ENCODE measurements at places on chromosomes 1 and 21.
A peak's percentile ranks its signal among the peaks of the same experiment; 100 is the strongest.

DNA sequence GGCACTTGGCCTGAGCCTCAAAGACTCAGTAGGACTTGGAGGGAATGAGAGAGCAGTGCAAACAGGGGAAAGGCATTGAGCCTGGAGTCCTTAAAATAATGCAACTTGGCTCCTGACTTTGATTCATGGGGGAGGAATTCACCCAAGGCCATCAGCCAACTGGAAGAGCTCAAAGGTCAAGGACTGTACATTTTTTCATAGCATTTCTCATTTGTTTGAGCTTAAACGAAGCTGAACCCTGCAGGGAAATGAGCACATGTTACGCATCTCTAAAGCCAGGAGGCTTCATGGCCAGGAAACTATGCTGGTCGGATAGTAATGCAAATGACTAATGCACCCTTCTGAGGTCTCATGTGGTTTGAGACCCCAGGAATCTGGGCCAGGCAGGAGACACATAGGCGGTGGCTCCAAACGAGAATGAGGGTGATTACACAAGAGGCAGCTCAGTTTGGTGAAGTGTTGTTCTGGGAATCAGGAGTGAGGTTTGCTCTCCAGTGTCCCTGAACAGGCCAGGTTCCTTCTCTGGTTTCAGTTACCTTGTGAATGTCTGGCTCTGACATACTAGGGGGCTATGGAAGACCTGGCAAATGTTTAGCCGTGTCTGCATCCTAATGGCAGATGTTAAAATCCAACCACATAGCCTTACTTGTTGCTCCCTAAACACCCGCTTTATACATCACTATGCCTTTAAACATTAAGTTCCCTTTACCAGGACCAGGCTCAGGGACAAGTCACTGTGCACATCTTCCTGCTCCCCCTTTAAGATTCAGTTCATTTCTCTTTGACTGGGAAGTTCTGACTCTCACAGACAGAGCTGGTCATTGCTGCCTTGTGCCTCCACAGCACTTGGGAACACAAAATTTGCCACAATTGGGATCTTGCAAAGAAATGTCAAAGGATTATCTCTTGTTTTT lies 503.9 kb upstream of the USP24 start:
- no peak for DNase-seq

GRCh38 chr1:201355471-201355870 lies 22.0 kb downstream of the TNNT2 start:
- DNase-seq = no peak

DNA sequence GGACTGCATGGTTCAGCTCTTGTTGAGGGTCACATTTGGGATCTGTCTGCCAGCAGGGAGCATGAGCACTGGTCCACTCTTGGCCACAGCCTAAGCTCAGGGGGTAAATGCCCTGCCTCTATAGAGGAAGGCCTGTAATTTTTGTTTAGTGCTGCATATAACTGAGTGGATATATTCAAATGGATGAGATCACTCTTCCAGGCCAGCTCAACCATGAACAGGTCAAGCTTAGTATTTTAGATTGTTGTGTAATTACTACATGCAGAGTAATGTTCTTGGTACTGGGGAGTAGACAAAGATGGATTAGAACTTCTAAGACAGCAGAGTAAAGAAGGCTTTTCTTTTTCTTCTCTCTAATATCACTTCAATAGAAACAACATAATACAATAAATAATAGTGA lies 376.9 kb downstream of the GPATCH2 start:
- DNase-seq = no peak

GRCh38 chr1:9293533-9294404 lies 1.1 kb downstream of the SPSB1 start:
- DNase-seq = peak; percentile 46

DNA sequence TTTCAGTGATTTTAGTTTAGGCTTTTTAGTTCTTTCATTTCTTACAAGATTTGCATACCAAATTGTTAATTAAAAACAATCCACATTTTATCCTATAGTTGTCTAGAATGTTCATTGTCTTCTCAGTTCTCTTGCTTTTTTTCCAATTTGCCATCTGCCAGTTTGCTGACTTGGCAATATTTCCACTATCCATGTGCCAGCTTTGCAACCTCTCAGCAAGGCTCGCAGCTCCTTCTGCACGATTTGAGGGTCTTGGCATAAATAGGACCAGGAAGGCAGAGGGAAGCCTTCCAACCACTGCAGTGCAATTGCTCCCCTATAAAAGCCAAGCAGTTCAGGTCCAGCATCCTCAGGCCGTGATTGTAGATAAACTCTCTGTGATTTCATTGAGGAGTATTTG lies 306.8 kb upstream of the FMN2 start:
- no peak for DNase-seq

DNA sequence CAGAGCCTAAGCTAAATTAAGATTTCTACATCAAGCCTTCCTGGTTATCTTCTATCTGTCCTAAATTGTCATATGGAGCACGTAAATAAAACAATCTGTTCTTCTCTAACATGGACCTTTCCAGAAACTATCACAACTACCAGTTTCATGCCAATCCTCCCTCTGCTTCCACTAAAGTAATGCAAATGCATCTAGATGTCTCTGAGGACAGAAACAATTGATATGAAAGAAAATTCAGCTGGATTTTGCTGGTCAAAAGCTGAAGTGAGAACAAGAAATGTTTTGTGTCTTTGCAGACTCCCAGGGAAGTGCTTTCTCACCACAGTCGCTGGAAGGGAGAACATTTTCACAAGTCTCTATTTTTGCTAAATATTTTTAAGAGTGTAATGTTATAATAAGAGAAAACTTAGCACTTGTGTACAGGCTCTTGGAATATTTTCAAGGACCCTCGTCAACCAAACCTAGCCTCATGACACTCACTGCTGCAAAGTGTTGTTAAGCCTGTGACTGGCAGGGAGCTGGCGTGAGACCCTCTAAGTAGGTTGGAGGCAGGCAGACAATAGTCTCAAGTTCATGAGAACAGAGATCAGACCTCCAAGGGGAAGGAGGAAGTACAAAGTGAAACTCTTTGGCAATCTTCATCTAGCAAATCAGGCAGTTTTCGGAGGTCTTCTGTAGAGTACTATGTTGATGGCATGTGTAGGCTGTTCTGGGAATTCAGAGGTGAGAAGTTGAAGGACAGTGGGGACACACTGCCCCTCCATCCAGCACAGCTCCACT lies 38.8 kb downstream of the DNASE2B start:
- DNase-seq = no peak

- no peak for DNase-seq
Observed at GRCh38 chr1:63350320-63350719, 17.1 kb upstream of the ALG6 start.

- no peak for DNase-seq
Observed at GRCh38 chr1:151606384-151606783, 5.5 kb upstream of the SNX27 start.

DNA sequence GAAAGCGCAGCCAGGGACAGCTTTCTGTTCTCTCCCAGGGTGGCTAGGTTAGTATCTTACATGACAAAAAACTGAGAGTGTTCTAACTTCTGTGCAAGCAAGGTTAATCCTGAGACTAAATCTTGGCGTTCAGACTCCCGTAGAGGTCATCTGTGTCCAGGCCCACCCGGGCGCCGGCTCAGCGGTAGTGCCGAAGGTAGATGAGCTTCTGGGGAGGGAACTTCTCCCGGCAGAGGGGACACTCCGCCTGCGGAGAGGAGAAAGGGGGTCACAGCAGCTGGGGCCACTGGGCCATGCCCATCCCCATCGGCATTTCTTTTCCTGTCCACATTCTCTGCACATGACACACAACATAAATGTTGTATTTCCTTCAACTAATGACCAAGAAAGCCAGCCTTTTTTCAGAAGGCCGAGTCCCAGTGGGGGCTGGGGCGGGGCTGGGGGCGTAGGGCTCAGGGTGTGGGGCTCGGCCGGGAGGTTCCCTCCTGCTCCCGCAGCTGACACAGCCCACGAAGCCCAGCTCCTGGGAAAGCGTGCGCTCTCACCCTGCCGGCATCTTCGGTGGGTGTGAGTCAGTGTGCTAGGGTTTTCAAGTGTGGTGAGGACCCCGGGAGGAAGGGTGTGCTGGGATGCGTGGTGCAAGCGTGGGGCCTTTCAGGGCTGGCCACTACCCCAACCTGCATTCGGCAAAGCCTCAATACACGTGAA lies 6.6 kb downstream of the PEX10 start:
- DNase-seq = no peak

DNA sequence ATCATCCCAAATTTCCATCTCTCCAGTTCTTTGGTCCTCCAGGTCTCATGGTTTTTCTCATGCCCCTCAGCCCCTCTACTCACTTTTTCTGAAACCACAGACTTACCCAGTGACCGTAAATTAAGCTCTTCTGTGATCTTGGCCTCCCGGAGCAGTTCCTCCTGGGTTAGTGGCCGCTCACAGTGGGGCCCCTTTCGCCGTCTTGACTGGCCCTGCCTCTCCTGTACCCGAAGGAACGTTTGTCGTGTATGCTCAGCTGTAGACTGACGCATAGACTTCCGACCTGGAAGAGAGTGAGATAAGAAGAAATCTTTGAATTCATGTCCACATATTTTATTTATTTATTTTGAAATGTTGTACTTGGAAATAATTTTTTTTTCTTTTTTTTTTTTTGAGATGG lies 5.8 kb downstream of the VPS72 start:
- DNase-seq = no peak

GRCh38 chr1:180953291-180954004 lies 40.8 kb downstream of the KIAA1614 start:
- no peak for DNase-seq

- no peak for DNase-seq
Observed at GRCh38 chr1:85033221-85033620, 15.1 kb downstream of the MCOLN3 start.

DNA sequence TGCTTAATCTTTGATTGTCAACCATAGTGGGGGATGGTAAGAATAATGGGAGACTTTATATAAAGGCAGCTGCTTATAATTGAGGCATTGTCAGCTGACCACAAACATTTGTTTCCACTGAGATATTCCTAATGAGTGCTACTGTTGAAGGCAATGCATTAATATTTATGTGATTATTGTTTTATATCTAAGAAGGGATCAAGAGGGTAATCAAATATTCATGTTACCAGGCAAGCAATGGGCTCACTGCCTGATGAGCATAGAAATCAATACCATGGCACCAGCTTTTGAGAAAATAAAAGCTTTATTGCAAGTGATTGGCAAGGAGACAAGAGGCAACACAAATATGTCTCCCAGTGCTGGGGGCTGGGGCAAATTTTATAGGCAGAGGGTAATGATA lies 706.7 kb upstream of the ADAMTS5 start:
- no peak for DNase-seq

GRCh38 chr21:33053951-33054350 lies 16.0 kb upstream of the OLIG1 start:
- no peak for DNase-seq

GRCh38 chr1:171819946-171820345 lies 21.4 kb upstream of the DNM3 start:
- no peak for DNase-seq

DNA sequence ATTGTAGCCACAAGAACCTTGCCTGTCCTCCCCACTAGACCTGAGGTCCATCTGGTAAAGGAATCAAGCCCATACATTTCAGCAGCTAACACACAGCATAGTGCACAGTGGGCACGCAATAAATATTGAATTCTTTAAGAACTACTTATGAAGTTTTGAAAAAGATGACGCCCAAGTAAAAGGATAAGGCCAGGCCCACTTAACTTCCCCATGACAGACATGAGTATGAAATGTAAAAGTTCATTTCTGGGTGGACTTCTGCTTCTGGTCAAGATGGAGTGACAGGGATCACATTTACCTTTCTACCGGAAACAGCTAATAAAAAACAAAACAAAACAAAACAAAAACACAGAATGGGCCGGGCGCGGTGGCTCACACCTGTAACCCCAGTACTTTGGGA lies 25.4 kb downstream of the SORT1 start:
- DNase-seq = no peak

GRCh38 chr1:228038387-228039005 lies 31.7 kb downstream of the WNT3A start:
- no peak for DNase-seq

GRCh38 chr1:99659755-99660210 lies 13.9 kb downstream of the PALMD start:
- DNase-seq = no peak

DNA sequence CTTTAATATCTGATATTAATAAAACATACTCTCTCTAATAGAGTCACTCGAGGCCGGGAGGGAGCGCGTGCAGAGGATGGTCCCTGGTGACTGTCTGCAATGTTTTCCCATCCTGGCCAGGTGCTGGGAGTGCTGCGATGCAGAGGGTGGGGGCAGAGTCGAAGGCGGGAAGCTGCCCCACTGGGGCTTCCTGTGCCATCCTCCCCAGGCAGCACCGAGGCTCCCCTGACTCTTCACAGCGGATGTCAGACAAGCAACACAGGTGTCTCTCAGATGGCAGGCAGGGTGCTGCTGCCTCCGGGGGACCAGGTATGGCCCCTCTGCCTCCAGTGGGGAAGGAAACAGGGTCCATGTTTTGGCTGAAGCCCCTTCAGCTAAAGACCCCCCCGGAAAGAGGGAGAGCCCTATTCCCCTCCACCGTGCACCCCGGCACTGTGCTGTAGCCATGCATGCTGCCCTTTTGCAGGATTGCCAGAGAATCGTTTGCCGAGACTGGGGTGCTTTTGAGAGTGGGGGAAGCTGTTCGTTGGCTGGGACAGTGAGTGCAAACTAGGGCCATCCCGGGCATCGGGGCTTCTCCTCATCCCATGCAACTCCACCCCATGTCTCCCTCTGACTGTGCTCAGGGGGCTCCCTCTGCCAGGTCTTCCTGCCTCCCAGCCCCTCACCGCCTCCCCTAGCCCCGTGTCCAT lies 32.1 kb upstream of the TTC34 start:
- DNase-seq = no peak

DNA sequence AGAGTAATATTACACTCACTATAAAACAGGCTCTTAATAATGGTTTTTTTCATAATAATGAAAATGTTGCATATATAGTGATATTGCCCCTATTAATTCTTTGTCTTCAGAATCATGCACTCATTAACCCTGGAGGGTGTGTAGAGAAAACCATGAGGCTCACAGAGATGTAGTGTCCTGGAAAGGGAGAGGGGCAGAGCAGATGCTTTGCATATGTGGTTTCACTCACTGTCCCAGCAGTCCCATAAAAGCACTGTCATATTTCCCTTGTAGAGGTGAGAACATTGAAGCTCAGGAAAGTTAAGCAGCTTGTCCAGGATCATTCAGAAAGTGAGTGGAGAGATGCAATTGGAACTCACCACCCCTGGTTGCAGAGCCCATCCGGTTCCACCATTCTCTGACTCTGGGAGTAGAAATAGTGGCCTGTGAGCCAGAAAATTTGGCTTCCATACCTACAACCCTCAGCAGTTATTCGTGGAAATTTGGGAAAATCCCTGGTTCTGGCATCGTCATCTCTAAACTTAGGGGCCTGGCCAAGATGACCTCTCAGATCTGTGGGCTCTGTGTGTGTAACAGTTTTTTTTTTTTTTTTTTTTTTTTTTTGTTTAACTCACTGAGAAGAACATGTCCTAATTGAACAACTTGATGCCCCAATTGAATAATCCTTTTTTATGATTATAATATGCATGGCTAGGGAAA lies 86.4 kb downstream of the RGL1 start:
- no peak for DNase-seq

All from stimulated activated CD4-positive, alpha-beta T cell treated with anti-CD3 and anti-CD28 coated beads, Interleukin-15, amount 100 ng/mL, for 24 hours (primary cell).